ENCODE measurements at places on chromosomes 1 and 21.

GRCh38 chr1:78839704-78840277 is 166.7 kb downstream of the ADGRL4 start:
- no peak for DNase-seq

- DNase-seq = no peak
Measured at GRCh38 chr1:46364612-46365011, 24.0 kb downstream of the NSUN4 start.

GRCh38 chr1:204400882-204401510 is 10.6 kb downstream of the PPP1R15B start:
- DNase-seq = no peak

GRCh38 chr1:150971583-150972416 is 2.8 kb downstream of the CERS2 start:
- DNase-seq = no peak

DNA sequence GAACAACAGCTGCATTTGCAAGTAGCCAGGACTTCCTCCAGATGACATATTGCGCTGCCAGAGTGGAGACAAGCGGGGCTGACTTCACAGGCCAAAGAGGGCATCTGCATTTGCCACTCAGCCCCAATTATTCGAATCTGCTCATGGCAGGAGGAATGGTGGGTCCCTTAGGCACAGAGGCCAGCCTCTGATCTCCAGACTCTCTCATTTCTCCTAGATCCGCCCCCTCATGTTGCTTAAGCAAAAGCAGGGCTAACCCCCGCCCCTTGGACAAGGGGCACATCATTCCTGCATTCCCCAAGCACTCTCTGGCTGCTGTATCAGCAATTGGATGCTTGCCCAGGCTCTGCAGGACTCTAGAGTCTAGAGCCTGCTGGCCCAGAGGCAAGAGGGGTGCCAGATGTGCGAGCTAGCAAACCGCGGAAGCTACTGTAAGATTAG is 262.4 kb downstream of the ST6GALNAC3 start:
- no peak for DNase-seq

GRCh38 chr1:48853006-48853405 is 76.3 kb upstream of the BEND5 start:
- no peak for DNase-seq

- no peak for DNase-seq
Measured at GRCh38 chr1:86416343-86416742, 7.6 kb upstream of the CLCA2 start.

DNA sequence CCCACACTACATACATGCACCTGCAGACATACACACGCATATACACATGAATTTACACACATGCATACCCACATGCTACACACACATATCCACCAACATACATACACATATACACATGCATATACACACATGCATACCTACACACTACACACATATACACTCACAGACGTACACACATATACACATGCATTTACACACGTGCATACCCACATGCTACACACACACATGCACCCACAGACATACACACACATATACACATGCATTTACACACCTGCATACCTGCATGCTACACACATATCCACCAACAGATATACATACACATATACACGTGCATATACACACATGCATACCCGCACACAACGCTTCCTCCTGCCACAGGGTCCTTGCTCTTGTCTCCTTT is 61.2 kb upstream of the SLC25A33 start:
- no peak for DNase-seq

GRCh38 chr1:116306840-116307442 is 66.1 kb upstream of the ATP1A1 start:
- no peak for DNase-seq

DNA sequence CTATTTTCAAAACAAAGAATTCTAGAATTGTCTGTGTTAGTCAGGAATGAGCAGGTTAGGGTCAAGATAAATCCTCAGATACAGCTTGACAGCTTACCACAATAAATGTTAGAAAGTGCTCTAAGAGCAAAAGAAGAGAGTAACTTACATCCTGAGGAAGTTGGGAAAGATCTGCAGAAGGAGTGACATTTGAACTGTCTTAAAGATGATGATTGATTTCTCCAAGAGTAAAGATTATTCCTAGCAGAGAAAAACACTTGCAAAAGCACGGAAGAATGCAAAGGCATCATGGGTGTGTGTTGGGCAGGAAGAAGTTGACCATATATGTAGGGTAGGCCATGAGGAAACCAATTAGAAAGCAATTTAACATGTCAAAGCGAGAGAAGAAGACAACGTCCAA is 175.4 kb downstream of the LRRC7 start:
- no peak for DNase-seq

DNA sequence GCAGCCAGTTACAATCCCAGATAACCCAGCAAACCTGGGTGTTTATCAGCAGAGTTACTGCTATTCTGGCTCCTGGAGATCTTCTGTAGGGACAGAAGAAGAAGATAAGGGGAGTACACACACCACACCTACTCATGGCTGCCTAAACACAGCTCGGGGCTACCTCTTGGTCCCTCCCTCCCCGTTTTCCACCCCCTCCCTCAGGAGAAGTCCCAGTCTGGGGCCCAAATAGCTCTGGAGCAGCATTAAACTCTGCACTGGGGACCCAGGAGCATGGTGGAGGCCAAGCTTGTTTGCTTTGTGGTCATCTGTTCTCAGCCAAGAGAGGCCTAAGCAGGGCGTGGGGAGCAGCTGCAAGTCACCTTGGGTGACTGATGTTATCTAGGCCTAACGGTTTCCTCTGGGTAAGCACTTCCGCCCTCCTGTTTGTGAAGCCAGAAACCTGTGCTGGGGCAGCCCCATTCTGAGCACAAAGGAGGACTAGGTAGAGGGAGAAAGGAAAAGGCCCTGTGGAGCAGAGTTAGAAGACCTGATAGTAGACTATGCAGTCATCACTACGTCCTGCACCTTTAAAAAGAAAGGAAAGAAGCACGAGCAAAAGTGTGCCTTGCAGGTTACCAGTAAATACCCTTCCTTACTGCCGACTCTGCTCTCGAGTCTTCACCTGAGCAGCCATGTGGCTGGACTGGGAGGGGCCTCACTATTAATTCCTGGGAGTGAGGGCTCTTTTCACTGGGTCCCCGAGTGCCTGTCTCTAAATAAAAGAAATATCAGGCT is 2.0 kb upstream of the RCSD1 start:
- DNase-seq = no peak

DNA sequence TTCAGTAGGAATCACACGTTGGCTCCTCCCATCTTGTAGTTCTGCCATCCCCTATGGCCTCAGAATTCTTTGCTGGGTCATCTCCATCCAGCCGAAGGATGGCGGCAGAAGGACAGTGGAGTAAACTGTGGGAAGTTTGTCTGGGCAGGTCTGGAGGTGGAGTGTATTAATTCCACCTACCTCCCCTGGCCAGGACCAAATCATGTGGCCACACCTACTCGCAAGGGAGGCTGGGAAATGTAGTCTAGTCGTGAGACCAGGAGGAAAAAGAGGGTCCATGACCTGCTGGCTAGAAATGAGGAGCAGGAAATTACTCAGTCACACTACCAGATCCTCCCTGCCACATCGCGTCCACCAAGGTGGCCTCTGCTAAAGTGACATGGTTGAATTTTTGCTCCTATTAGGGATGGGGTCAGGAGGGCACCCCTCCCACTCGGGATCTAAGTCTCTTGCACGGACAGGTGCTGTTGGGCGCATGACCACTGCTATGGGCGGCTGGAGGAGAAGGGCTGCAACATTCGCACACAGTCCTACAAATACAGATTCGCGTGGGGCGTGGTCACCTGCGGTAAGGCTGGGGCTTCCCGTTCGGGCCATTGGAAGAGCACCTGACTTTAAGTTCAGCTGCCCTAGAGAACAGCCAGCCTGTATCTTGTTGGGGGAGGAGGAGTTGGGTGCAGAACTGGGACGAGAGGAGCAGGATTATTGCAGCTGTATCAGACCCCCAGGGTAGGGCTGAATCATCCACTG is 19.5 kb downstream of the PLA2G5 start:
- DNase-seq = no peak

- no peak for DNase-seq
Measured at GRCh38 chr1:41765152-41765551, 153.6 kb downstream of the HIVEP3 start.

DNA sequence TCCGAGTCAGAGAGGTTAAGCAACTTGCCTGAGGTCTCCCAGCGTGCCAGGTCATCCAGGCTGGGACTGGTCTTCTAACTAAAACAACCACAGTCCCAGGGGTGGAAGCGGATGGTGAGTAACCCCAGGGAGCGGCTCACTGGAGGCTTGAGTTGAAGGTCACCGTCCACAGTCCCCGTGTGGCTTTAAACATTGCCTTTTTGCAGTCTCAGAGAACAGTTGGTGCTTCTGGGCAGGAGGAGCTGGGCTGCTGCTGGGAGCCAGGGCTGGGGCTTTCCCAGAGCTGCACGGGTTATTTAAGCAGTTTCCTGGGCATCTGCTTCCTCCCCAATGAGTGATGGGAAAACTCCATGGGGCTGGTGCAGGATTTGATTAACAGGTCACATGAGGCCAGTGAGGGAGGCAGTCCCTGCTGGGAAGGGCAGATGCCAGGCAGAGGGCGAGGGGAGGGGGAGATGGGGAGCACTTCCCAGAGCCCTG is 12.3 kb downstream of the ARHGEF10L start:
- DNase-seq = no peak

DNA sequence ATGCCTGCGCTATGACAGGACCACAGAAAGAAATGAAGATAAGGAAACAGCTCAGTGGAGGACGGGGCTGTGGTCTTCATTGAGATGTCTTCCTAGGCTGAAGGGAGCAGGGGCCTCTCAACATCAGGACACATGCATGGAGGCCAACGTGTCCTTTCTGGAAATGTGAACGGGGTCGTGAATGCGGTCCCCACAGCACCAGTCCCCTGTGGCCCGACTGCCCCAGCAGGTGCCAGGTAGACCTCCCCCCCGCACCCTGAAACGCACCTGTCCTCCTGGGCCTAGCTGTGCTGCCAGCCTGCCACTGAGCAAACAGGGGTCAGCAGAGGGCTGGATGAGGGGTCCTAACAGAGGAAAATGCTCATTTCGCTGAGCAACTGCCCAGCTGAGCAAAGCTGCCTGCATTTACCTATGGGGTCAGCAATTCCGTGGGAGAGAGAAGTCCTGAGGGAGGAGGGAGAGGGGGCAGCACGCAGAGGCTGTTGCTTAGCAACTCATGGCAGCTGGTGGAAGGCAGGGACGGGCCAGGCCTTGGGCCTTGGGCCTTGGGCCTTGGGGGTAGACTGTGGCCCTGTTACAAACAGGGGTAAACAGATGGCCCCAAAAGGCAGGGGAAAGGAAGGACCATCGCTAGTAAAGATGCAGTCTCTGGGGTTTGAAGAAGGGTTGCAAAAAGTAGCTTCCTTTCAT is 77.4 kb downstream of the NPHP4 start:
- DNase-seq = no peak

DNA sequence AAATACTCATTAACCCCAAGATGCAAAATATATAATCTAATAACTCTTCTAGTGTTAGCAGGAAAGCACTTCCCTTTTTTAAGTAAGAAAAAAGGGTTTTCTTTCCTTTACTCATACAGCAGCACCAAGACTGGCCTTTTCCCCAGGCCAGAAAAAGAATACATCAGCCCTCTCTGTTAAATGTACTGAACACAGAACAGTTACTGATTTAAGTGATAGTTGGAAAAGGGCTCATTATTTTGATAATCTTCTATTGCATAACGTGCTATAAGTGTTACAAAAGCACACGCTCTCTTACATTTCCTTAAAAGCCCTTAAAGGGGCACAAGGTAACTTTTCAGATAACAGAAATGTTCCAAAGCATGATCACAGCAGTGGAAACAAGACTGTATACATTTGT is 142.9 kb downstream of the TIAM1 start:
- no peak for DNase-seq

DNA sequence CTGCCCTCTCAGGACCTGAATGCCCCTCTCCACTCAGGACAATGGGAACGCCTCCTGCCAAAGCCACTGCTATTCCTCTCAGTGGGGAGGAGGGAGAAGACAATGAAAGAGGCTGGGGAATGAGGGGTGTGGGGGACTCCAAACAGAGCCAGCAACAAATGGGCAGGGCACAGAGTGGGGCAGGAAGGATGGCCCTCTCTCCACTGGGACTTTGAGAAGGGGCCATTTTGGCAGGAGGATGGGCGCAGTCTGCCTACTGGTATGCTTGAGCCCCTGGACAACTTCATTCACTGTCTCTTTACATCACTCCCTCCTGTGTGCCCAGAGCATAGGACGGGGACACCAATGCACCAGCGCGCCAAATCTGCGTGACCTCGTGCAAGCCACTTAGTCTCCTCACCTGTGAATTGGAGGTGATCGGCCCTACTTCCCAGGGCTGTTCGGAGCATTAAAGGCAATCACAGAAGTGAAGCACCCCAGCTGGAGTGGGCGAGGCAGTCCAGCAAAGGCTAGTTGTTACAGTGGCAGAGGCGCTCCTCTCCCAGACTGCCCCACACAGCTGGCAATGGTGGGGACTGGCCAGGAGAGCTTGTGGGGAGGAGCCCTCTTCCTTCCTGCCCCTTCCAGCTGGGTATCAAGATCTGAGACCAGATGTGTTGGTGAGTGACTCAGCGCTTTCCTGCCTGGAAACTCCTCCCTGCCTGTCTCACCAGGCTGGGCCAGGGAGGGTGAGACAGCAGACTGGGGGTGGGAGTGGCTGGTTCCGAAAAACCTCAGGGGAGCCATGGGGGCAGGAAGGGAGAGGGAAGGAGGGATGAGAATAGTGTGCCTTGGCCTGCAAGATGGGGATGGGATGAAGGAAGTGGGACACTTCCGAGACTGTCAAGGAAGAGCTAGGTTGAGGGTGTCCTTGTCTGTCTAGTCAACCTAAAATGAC is 22.4 kb upstream of the SYNC start:
- no peak for DNase-seq

DNA sequence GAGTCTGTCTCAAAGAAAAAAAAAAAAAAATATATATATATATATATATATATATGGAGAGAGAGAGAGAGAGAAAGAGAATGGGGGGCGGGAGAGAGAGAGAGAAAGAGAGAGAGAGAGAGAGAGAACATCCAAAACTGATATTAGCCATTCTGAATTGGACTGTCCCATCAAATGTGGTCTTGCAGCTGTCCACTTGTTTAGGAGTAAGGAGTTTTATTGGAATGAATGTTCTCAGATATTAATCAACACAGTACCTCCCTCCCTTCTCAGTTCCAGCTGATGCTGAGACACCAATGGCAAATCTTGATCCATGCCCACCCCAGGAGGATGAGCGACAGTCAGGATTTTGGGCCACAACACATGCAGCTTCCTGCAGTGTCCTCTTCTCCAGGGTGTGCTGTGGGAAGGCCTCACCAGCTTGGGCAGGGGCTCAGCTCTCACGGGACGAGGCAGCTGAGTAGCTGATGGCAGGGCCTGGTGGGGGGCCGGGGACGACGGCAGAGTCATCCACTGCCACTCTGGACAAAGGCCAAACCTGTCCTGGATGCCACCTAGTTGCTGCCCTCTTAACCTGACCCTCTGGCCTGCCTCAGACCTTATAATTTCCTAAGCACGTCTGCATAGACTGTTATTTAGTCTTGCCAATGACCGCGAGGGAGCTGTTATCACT is 9.3 kb upstream of the CLDN14 start:
- DNase-seq = no peak

- no peak for DNase-seq
Measured at GRCh38 chr1:193539731-193540459, 353.5 kb upstream of the B3GALT2 start.

- DNase-seq = no peak
Measured at GRCh38 chr21:19853061-19853460, 1145.1 kb upstream of the NCAM2 start.

All from mesothelial cell of epicardium (in vitro differentiated cells).